ENCODE measurements at places on chromosomes 1 and 21.

GRCh38 chr1:117886101-117886795, 43.2 kb downstream of the GDAP2 start:
- no peak for DNase-seq

DNA sequence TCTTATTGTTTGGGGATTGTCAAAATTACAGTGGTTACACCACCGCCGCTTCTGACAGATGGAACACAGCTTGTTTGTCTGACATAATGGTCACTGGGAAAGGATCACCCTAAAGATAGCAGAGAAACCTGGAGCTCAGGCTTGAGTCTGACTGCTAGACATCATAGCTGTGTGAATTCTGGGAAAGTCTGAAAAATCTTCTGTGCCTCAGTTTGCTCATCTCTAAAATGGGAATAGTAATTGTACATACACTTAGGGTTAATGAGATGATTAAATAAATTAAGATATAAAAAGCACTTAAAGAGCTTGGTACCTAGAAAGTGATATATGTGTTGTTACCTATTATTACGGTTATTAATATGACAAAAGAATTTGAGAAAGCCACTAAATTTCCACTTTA, 39.7 kb upstream of the NRIP1 start:
- no peak for DNase-seq

- DNase-seq = no peak
Measured at GRCh38 chr1:109395602-109396512, 1.9 kb downstream of the SORT1 start.

DNA sequence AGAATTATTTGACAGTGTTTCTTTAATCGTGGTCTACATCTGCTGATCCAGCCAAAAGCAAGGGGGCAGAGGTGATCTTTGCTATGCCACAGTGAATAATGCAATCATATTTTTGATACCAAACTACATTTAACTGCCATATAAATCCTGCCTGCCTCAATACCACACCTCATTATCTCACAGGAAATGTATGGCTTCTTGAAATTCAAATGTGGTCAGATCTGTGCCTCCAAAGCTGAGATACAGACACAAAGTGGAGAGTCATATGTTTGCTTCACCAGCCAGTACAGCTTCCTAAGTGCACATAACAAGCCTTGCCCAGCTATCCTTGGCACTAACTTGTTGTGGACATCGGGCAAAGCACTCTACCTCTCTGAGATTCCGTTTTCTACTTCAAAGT, 250.0 kb upstream of the NFIA start:
- DNase-seq = no peak

DNA sequence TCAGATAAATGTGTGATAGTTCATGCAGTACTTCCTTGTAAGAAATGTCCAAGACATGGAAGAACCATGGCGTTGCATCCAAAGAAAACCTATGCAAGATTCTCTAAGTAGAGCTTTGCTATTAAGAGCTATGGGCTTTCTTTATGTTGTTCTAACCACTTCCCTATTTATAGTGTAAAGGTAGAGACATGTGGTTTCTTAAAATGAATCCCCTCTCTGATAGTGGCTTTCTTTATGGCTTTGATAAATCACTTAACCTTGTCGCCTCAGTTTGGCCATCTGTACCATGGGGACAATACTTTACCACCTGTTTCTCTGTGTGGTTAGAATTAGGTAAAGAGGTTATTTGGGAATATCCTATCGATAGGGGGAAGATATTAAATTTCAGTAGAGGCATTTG, 305.5 kb downstream of the NFIA start:
- DNase-seq = no peak

DNA sequence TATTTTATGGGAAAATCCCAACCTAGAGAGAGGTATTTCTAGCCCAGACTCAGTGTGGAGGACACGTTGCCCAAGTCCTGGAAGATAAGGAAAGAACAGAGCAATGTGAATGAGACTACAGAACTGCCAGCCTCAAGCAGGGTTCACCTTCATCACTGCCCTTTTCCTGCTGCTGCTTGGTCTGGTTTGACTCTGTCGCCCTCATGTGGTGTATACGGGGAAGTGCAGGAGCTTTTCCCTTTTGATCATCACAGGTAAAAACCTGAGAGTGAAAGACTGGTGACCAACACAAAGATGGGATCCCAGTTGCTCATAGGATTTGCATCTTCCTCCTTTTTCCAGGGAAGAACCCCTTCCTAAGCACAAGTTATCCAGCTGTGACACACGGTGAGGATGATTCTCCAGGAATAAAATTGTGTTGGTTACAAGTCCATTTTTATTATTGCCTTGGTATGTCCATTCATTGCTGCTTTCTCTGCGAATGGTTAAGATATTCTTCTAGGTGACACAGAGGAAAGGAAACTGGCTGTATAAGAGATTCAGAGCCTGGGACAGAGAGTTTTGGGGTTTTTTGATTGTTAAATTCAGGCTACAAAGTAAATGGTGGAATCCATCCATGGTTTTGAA, 89.5 kb upstream of the CD53 start:
- no peak for DNase-seq

DNA sequence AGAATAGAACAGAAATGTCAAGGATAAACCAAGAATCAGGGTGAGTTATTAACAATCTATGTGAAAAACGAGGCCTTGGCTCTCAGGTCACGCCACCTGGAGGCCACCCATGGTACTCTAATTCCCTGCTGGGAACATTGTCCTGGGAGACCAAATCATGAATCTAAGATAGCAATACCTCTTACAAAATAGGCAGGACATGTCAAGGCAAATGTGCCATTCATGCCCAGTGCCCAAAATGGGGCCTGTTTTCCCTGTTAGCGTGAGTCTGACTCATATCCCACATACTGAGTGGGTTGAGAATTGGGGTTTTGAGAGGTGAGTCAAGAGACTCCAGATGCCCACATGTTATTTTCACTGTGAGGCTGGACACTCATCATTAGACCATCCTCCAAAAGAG, 380.8 kb downstream of the HHIPL2 start:
- no peak for DNase-seq

Measured in cortex of kidney (tissue), 1 donor.